ENCODE measurements at places on chromosomes 3 and 15. TPM values are rescaled to one million over a fixed set of nuclear protein-coding genes. Genes with fewer than 3 reads are reported as not detected.
A peak's percentile ranks its signal among the peaks of the same experiment; 100 is the strongest.

- DNase-seq = no peak
Observed at GRCh38 chr15:51185213-51186159, 90.8 kb upstream of the TNFAIP8L3 start.

GRCh38 chr3:193863657-193864357 lies 270.8 kb downstream of the OPA1 start:
- no peak for DNase-seq

DNA sequence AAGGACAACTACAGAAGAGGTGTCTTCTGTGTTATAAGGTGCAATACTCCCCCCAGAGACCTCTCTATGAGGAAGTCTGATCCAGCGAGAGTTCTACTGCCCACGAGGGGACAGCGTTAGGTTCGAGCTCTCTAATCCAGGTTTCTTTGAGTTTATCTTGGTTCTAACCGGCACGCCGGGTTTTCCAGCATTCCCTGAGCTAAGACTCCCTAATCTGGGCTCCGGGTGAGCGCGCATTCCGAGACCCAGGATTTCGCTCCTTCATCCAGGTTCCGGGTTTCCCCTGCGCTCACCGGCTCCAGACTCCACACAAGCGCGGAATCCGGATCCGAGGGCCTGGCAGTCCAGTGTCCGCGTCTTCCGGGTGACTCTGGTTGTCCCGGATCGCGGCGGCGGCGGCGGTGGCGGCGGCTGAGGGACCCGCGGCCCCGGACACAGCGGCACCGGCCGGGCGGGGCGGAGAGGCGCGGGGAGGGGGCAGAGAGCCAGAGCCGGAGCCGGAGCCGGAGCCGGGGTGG lies at the start of gene ZNF609:
ZNF609 (plus strand) TSS at position 373 of the 518 bp plus-strand sequence. CDS start 38,842 bp downstream, outside the sequence.
- peak; percentile 92 for DNase-seq

DNA sequence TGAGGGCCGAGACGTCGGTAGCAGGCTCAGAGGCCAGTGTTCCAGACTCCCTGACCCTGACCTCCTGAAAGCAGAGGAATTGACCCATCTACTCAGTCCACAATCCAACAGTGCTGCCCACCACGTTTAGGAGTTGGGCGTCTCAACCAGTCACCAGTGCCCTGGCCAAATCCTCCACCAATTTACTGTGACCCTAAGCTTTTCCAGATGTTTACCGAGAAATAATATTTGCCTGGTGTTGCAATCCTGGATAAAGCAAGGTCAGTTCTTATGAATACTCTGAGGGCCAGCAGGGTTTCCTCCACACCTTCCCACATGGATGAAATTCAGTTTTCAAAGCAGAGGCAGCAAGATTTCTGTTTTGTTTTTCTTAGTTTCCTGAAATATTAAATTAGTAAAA lies 7.5 kb upstream of the APOD start:
- no peak for DNase-seq

The TIMP4 gene
- 0.12 TPM for total RNA-seq
